ENCODE measurements at places on chromosomes 1 and 21.

GRCh38 chr21:18744840-18745239 lies 341.3 kb upstream of the TMPRSS15 start:
- DNase-seq: no peak

GRCh38 chr1:157994704-157995582 lies 1.5 kb downstream of the KIRREL1 start:
- DNase-seq: no peak

GRCh38 chr1:197904126-197904787 lies 1.8 kb downstream of the C1orf53 start:
- DNase-seq: no peak

DNA sequence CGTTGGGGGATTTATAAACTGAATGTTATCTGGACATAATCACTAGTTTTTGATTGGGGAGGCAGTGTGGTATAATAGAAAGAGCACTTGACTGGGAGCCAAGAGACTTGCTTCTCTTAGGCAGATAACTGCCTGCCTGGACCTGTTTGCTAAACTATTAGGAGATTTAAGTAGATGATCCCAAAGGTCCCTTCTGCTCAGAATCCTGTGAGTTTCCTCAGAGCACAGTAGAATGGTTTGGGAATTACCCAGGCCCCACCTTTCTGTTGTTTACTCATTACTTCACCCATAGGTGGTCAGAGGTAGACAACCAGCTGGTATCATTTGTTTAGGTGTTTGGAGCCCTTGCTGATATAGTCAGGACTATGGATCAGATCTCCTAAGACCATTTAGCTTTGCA lies 10.3 kb upstream of the PODN start:
- DNase-seq: no peak

DNA sequence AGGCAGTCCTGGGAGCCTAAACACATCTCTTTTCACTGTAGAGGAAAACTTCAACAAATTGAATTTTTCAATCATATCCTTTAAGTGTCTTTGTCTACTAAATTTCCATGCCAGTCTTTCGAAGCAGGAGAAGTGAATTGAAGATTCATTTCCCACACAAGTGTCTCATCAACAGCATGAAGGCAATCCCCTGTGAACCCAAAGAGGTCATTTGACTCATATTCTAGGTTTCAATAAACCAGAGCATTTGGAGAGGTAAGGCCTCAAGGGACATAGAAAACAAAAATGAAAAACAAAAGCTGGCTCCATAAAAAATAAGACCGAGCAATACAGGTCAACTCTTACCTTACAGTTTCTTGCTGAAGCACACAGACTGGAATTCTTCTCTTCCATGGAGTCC lies 94.1 kb upstream of the ATP1B1 start:
- no peak for DNase-seq

DNA sequence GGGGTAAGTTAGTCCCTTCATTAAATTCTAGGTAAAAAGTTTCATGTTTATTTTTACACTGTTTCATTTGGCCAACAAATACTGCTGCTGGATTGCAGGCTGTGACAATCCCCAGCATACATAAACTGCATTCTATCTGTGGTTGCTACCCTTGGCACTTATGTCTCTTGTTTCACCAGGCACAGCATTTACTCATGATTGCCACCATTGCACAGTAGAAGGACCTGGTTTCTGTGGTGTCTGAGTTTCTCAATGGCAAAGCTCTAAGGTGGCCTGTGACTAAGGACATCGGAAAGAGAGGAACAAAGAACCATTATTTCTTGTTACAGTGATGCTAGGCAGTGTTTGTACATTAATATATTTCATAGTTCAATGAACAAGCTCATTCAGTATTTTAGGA lies 878.4 kb upstream of the NEGR1 start:
- no peak for DNase-seq
